ENCODE measurements at places on chromosomes 13 and 19.

DNA sequence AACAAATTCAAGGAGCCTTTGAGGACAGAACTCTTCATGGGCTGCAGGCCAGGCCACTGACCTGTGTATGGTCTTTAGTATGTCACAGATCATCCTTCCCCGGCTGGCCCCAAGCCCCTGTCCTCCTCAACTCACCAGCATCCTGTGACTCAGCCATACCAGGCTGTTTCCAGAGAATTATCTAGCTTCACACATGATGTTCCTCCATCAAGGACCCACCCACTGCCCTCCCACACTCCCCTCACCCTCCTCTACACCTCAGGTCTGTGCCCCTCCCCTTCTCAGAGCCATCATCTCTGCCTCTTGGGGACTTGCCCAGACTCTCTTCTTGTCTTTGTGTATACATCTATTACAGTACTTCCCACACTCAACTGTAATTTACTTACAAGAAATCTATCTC lies 14.7 kb downstream of the DCT start:
- DNase-seq: no peak

- DNase-seq: no peak
These were observed 5.5 kb upstream of the KLK6 start for GRCh38 chr19:50974702-50975556.

- no peak for DNase-seq
These were observed 4.3 kb upstream of the PDE4A start for GRCh38 chr19:10416083-10416379.

DNA sequence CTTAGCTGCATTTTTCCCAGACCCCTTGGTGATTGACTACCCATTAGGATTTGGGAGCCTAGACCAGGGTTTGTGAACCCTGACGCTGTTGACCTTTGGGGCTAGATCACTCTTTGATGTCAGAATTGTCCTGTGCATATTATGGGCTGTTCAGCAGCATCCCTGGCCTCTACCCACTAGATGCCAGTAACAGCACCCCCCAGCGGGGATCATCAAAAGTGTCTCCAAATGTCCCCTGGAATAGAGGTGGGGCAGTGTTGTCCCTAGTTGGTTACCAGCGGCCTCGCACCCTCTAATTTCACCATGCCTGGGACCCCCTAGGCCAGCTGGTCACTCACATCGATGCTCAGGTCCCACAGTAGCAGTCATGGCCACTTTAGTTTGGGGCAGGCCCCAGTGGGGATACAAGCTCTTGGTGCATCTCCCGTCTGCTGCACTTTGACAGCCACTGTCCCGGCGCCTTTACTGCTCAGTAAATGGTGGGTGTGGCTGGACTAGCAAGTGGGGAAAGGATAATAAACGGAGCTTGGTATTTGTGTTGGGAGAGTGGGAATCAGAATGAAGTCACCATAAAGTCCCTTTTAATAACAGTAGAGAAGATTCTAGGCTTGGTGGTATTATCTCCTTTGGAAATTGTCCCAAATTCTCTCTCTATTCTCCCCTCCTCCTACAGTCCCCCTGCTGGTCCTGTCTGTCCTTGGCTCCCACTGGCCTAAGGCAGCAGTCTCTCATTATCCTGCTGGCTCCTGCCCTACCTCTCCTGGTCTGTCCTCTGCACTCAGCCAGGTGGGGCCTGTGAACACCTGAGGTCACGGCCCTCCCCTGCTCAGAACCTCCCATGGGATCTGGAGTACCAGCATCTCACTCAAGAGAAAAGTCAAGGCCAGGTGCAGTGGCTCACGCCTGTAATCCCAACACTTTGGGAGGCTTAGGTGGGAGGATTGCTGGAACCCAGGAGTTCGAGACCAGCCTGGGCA lies 80.6 kb downstream of the SIPA1L3 start:
- DNase-seq: no peak

GRCh38 chr19:3984584-3984907 lies 717 bp downstream of the EEF2 start:
- DNase-seq: no peak

GRCh38 chr19:12668932-12669269 lies 2.3 kb downstream of the WDR83 start:
- peak; percentile 74 for DNase-seq

- no peak for DNase-seq
These were observed 624.8 kb downstream of the LIG4 start for GRCh38 chr13:107590556-107590955.

DNA sequence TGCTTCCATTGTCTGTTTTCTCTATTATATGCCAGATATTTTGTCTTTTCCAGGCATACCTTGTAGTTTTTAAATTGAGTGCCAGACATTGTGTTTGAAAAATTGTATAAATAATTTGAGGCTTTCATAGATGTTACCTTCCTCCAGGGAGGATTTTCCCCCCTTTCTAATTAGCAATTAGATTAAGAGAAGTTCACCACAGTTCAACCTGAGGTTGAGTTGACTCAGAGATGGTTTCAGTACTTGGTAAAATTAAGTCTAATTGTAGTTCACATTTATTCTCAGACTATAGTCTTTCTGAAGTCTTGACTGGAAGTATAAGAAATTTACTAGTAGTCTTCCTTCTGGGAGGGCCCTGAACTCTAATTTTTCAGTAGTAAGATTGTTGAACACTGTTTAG lies 104.1 kb upstream of the SCEL start:
- no peak for DNase-seq

- DNase-seq: no peak
These were observed 44.8 kb downstream of the USP12 start for GRCh38 chr13:27126859-27127258.
